ENCODE measurements at places on chromosomes 11 and 22.
A peak's percentile ranks its signal among the peaks of the same experiment; 100 is the strongest.

DNA sequence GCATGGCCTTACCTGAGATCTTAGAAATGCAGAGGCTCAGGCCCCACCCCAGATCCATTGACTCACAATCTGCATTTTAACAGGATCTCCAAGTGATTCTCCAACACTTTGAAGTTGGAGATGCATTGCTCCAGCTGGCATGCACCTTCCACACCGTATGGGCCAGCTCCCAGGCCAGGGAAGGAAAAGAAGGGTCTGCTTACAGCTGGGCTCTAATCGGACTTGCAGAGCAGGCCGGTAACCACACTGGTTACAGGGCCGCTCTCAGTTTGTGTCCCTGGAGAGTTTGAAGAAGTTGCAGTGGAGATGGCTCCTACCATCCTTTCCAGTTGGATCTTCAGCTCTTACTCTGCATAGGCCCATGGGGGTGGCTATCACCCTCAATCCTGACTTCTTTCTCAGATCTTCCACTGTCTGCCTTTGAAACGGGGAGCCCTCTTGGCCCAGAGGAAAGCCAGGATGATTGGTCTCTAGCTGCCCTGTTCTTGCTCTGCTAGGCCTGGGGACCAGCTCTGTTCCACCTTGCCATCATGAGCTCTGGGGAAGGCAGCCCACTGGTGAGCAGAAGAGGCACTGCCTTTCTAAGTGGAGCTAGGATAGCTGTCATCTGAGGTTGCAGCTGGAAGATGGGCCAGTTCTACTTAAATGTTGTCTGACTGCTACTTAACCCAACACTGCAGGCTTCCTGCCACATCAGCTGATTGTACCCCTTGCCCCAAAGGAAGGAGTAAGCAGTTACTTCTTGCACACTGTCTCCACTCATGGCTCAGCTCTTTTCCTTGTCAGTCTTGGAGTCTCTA, 105.6 kb upstream of the NAV2 start:
- no peak for DNase-seq

DNA sequence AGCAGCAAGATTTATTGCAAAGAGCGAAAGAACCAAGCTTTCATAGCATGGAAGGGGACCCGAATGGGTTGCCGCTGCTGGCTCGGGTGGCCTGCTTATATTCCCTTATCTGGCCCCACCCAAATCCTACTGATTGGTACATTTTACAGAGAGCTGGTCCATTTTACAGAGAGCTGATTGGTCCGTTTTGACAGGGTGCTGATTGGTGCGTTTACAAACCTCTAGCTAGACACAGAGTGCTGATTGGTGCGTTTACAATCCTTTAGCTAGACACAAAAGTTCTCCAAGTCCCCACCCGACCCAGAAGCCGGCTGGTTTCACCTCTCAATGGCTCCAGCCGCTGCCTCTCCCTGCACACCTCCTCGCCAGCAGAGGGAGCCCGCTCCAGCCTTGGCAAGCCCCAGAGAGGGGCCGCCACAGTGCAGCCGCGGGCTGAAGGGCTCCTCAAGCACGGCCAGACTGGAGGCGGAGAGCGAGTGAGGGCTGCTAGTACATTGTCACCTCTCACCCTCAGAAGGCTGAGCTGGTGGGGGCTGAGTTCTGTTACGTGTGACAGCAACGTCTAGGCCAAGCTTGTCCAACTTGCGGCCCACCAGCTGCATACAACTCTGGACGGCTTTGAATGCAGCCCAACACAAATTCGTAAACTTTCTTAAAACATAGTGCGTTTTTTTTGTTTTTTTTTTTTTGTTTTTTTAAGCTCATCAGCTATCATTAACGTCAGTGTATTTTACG, 8.7 kb downstream of the PTH start:
- peak; percentile 50 for DNase-seq

DNA sequence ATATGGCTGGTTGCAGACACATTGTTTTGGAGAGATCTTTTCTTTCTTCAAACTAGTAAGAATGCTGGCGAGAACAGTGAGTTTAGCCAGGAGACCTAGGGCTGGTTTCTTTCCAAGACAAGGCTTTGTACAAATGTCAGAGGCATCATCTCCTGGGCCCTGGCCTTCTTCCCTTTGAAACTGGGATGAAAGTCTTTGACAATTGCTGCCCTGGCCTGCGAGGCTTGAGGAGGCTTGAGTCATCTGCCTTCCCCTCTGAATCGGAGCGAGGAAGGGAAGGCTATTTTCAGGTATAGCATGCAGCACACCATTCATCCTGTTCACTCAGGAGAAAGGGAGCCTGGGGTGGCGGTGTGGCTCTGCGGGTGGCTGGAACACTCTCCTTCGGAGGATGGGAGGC, 21.5 kb upstream of the PARVG start:
- no peak for DNase-seq

GRCh38 chr22:47032956-47033647, 270.7 kb downstream of the TBC1D22A start:
- DNase-seq: no peak

DNA sequence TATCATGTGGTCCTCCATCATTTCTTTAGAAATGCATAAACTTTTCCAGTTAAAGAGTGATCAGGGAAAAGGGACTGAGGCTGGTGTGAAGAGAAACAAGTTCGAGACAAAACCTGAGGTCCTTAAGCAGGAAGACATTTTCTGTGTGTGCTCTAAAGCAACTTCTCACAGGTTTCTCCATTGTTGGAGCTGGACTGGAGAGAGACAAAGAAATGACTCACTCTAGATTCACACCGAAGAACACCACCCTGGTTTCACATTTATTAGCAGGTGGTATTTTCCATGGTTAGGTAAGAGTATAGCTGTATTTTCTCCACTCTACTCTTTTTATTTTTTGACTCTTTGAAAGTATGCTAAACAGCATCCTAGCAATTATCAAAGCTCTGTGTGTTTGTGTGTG, 736.4 kb downstream of the KCNA4 start:
- no peak for DNase-seq

DNA sequence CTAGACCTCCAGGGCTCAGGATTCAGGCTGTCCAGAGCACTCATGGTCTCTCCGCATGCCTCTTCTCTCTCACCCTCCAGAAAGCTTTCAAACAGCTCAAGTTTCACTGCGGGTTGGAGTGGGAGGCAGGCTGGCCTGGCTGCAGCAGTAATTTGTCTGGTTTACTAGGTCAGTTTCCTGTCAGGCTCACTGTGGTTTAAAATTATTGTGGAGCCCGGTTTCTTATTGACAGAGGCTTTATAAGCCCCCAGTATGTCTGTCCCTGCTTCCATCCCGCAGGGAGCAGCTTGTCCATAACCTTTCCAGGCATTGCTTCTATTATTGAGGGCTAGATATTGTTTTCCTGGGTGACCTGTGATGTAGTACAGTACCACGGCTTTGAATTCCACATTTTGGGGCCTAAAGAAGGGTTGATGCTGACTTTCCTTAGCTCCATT, 235.3 kb upstream of the SORL1-AS1 start:
- DNase-seq: no peak

- no peak for DNase-seq
These were observed 89.2 kb downstream of the MORC2 start for GRCh38 chr22:30879415-30879797.

DNA sequence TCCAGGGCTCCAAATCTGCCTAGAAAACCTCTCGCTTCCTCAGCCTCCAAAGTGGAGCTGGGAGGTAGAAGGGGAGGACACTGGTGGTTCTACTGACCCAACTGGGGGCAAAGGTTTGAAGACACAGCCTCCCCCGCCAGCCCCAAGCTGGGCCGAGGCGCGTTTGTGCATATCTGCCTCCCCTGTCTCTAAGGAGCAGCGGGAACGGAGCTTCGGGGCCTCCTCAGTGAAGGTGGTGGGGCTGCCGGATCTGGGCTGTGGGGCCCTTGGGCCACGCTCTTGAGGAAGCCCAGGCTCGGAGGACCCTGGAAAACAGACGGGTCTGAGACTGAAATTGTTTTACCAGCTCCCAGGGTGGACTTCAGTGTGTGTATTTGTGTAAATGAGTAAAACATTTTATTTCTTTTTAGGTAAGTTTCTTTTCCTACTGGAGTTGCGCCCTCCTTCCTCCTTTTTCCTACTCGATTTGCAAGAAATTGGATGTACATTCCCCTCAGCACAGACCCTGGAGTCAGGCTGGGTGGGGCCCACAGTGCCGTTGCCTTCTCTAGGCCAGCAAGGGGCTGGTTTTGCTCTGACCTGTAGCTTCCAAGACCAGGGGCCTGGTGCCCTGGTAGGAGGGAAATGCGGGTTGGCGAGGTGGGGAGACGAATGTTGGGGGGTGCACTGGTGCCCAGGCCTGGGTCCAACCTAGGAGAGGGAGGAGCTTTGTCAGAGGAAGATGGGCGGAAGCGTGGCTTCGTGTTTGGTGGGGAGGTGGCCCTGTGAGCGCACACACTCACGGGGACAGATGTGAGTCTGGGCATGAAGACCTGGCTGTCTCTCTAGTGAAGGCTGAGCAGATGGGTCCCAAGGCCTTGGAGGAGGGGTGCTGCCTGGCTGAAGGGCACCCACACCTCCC, 50.6 kb downstream of the ST14 start:
- no peak for DNase-seq

- DNase-seq: no peak
These were observed 20.5 kb downstream of the PAX6 start for GRCh38 chr11:31790649-31791048.

DNA sequence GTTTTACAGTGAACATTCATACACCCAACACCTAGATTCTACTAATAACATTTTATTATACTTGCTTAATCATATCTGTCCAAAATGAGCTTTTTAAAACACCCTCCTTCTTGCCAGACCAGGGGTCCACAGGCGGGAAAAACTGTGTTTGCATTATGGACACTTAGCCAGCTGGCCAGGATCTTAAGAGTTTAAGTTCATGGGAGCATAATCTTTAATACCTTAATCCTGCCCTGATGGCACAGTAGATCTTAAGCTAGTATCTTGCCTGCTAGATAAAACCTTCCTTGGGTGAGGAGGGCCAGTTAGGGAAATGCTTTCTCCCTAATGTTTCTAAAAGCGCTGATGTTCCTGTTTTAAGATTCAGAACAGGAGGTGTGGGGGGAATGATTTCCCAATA, 13.1 kb upstream of the CCDC134 start:
- DNase-seq: no peak

DNA sequence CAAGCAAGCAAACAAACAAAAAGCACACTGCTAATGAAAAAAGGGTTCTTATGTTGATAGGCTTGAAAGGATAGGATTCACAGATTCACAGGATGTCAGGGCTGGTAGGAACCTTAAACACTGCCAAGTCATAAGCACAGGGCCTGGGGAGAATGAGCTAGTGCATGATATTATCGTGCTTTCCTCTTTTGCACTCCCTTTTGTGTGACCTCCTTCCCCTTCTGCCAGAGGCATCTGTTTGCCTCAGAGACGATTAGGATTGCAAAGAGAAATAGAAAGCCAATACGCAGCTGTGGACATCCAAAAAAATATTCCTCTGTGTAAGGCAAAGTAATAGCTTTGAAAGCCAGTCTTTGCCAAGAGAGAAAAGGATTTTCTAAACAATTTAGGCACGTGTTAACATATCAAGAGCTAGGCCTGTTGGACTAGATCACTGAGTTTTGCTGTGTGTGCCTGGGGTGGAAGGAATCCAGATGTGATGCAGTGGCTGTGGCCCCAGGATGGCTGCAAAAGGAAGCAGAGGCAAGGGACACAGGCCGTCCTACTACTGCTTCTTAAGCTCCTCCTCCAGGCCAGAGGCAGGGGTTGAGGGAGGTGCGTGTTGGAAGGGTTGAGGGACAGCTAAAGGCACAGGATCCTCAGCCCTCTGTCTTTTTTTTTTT, 30.6 kb downstream of the MCHR1 start:
- DNase-seq: no peak

- peak; percentile 83 for DNase-seq
These were observed at the start of gene NFRKB for GRCh38 chr11:129895126-129896041. Gene NFRKB, minus strand, starts transcription at chr11:129895578. Its CDS starts 2,729 bp downstream, at chr11:129892849.

DNA sequence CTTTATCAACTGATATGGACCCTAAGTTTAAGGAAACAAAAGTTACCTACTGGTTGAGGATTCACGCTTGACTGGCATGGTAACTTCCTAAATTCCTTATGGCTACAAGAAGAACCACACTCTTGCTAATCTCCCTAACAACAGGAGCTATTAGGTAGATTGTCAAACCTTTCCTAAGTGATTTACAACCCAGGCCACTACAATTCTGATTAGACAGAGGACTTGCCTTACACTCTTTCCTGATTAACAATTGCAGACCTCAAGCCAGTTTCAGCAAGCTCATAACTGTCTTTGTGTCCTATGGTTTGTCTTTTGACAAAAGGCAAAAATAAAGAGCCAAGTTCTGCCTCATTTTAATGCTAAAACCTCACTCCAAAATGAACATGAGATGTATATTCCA, 16.3 kb downstream of the OR52K2 start:
- no peak for DNase-seq

DNA sequence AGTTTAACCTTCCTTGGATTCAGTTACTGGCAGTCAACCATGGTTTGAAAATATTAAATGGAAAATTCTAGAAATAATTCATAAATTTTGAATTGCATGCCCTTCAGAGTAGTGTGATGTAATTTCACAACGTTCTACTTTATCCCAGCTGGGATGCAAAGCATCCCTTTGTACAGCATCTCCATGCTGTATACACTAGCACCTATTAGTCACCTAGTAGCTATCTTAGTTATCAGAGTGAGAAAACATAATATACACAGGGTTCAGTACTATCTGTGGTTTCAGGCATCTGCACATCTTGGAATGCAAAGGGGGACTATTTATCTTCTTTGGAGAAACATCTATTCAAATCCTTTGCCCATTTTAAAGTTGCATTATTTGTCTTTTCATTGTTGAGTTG, 30.8 kb downstream of the CBL start:
- DNase-seq: no peak

- no peak for DNase-seq
These were observed 9.4 kb upstream of the RNF185 start for GRCh38 chr22:31150615-31151014.

DNA sequence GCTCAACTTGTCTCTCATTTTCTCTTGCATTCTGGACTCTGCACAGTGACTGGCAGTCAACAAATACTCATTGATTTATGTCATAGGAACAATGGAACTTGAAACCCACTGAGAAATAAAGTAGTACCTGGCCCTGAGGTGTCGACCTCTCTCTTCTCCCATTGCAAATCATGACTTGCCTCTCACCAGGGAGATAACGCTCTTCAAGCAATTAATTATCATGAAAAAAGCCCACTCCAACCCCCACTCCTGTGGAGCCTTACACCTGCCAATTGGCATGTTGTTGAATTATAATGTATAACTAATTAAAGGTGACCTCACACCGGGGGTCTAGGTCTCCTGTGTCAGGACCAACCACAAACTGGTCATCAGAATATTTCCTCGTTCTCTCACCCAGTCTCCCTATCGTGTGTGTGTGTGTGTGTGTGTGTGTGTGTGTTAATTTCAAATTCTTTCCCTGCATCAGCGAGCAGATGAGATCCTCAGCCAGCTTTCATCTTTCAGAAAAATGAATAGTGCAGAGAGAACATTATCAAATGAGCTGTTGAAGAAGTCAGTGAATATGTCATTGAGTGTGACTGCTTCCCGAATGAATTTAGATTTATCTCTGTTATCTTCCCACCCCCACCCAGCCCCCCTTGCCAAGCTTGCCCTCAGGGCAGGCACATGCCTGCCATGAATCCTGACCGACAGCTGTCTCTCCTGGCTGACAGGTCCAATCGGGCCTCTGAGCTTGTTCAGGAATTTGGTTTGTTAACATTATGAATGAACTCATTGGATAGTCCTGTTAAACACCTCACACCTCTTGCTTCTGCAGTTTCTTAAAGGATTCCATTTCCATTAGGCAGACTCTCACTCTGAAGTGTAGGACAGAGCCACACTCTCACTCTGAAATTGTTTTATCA, 357.4 kb downstream of the INSC start:
- no peak for DNase-seq
